Naive B cell (primary cell): ENCODE measurements at places on chromosomes 4 and X.

- no peak for DNase-seq
These were observed 64.5 kb upstream of the WDR1 start for GRCh38 chr4:10180927-10181744.

GRCh38 chrX:154751669-154752271 is 893 bp upstream of the GAB3 start:
- no peak for DNase-seq

GRCh38 chrX:45843518-45843917 is 642.8 kb upstream of the DIPK2B start:
- no peak for DNase-seq

- no peak for DNase-seq
These were observed 58.4 kb upstream of the HS3ST1 start for GRCh38 chr4:11487139-11487538.

- DNase-seq = no peak
These were observed 28.6 kb downstream of the AFAP1 start for GRCh38 chr4:7910952-7911578.

GRCh38 chr4:88002786-88003185 is 4.6 kb upstream of the PKD2 start:
- DNase-seq = no peak

- no peak for DNase-seq
These were observed 557.6 kb upstream of the DIPK2B start for GRCh38 chrX:45758319-45758718.

DNA sequence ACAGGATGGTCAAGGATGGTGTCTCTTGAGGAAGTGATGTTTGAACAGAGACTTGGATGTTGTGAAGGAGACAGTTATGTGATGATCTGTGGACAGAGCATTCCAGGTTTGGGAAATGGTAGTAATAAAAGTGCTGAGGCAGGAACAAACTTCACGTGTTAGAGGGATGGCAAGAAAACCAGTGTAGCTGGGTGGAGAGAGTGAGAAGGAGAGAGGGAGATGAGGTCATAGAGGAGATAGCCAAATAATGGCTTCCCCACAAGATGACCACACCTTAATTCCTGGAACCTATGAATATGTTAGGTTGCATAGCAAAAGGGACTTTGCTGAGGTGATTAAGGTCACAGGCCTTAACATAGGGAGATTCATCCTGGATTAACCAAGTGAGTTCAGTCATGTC is 75.6 kb upstream of the GPR50 start:
- no peak for DNase-seq
